ENCODE measurements at places on chromosomes 2 and 18.

DNA sequence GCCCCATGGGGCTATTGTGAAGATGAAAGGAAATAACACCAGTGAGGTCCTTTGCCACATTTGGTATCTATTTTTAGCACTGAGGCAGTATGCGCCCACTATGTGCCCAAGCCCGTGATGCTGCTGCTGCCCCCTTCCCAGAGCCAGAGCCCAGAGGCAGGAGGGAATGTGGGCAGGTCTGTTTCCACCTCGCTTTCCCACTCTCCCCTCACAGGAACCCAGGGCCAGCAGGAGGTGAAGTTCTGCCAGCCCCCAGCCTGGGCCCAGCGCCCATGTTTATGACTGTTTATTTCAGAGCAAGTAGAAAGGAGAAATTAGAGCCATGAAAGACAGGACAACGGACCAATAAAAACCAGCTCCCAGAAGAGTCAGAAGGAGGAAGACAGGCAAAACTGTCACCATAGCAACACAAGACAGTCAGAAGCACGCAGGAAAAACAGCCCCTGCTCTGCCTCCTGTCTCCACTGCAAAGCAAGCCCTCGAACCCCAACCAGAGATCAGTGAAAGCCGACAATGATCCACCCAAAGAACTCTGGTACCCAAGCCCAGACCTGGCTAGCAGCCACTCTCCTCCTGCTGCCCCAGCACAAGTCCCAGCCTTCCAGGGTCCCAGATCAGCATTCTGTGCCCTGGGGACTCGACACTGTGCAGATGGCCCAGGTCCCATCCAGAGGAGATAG is 1.4 kb downstream of the CYRIA start:
- no peak for DNase-seq

DNA sequence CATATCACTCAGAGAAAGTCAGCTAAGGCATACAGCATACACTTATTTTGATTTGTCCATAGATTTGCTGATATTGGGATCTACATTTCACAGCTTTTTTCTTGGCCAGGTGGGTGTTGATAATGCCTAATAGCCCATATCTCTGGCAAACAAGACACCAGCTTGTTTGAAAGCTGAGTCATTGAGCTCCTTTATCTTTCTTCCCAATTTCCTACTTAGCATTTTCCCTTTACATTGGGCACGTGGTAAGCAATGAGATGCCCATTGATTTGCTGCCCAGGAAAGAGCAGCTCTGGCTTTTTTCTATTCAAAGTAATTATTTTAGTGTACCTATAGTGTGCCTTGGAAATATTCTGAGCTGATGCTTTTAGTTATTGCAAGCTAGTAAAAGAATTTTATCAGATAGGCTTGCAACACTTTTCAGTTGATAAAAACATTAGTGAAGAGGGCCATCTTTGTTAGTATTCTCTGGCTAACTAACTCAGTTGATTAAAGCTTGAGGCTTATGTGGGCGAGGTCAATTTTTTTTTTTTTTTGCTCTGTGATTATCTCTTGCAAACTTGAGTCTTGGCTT is 79.6 kb downstream of the OSBPL6 start:
- DNase-seq, result no peak

GRCh38 chr2:83993873-83994632 is 465.0 kb downstream of the SUCLG1 start:
- DNase-seq, result no peak

DNA sequence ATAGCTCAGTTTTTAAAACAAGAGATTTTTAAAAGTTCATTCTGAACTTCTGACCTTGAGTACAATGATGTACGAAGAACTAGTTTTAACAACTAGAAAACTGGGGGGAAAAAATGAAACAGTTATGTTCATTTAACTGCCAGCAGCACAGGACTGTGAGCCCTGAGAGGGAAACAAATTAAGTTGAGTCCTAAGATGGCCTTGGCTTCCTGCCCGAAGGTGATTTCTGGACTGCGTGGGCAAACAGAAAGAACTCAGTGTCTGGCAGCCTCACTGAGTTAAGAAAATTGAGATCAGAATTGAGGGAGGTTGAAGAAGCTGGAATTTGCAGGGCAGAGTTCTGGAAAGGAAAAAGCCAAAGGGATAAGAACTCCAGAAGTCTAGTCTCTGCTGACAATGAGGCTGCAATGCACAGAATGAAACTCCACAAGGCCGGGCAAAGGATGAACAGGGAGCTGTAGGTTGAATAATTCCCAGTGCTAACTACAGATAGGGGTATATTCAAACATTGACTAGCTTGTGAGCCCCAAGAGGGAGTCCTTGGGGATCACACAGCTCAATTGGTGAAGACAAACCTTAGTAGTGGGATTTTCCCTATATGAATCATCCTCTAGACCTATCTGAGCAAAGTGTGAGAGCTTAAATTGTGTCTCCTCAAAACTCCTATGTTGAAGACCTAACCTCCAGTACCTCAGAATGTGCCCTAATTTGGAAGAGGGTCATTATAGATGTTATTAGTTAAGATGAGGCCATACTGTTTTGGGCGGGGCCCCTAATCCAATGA is 13.1 kb upstream of the CRACDL start:
- no peak for DNase-seq

DNA sequence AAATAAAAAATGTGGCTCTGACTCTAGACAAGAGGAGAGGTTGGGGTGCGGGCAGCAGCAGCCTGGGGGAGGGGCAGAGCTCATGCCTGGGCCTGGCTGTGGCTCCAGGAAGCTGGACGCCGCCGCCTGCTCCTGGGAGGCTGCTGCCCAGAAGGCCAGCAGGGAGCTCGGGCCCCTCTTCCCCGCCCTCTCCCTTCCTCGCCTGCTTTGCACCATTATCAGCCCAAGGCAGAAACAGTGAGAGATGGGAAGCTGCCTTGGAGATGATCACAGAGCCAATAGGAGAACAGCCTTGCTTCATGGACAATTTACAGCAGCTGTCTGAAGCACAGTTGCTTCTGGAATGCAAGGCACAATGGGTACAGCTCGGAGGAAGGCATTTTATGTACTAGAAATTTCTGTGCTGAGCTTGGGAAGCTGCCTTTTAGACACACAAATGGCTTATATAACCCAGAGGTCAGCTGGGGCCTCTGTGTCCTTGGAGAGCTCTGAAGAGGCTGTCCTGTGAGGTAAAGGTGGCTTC is 55.3 kb upstream of the AFF3 start:
- peak; percentile 88 for DNase-seq

DNA sequence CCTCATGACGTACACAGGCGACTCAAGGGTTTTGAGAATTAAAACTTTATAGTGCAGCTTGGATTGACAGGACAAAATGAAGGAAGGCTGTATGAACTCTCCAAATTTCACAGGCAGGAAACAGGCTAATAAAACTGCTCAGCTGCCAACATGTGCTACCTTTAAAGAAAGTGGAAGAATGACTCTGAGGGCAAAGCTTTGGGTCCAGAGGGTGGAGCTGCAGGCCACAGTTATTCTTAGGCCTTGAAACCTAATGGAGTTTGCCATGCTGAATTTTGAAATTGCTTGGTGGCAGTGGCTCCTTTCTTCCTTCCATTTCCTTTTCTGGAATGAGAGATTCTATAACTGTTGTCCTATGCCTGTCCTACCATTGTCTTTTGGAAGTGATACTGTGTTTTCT is 34.8 kb downstream of the HAT1 start:
- no peak for DNase-seq

DNA sequence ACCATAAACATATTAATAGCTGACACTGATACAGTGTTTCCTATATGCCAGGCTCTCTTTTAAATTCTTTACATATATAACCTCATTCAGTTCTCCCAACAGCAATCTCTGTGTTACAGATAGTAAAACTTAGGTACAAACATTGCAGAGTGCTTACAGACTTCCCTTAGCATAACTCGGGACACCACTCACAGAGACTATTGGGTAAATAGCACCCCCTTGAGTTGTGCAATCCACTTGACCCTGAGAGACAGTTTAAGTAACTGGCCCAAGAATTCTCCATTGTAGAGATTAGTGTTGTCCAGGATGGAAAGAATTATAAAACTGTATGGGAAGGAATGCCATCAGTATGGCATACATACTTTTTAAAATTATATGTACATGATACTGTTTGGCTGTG is 110.1 kb downstream of the POLE4 start:
- DNase-seq, result no peak

DNA sequence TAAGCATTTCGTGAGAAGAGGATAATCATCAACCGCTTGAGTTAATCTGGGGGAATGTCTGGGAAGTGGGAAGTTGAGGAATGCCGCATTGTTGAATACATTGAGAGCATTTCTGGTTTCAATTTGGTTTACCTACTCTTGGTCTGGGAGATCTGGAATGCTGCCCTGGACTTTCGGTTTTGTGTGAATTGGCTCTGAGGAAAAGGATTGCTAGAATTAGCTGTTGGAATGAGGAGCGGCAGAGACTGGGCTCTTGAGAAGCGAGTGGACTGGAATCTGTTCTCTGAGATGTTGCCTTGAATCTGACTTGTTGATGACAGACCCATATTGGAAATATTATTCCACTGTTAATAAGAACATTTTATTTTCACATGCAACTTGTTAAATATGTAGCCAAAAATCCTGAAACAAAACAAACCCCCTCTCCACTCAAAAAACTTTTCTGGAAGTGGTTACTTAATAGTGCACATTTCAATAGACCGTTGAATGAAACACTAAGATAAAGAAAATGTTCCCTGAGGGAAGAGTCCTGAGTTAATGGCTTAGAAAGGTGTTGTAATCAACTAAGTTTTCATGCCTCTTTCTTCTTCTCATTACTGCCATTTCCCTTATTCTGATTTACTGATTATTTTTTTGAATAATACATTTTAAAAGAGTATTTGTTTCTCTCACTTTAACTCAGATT is 50.8 kb downstream of the PTPRM start:
- peak; percentile 77 for DNase-seq

GRCh38 chr2:205574001-205574400 is 108.3 kb upstream of the NRP2 start:
- DNase-seq, result no peak

DNA sequence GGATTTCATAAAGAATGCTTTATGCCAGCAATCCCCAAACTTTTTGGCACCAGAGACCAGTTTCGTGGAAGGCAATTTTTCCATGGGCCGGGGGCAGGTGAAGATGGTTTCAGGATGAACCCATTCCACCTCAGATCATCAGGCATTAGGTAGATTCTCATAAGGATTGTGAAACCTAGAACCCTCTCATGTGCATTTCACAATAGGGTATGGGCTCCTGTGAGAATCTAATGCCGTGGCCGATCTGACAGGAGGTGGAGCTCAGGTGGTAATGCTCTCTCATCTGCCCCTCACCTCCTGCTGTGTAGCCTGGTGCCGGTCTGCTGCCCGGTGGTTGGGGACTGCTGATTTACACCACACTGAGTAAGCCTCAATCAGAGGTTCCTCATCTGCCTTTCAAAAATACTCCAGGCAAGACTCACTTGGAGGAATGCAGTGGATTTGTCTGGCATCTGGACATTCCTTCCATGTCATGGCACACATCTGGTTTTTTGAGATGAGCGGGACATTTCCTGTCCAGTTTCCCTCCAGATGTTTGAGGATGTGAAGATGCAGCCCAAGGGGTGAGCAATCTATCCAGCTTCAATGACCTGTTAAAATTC is 185.8 kb downstream of the VAPA start:
- DNase-seq, result no peak

DNA sequence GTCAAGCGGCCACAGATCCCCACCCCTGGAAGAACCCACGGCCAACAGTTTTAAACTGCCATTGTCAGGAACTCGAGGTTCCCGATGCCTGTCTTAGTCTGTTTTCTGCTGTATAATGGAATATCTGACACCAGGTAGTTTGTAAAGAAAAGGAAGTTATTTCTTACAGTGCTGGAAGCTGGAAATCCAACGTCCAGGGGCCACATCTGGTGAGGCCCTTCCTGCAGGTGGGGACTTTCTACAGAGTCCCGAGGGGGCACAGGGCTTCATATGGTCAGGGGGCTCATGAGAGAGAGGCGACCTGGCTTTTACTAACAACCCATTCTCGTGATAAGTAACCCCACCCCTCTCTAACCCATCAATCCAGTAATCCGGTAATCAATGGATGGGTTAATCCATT is 501.6 kb upstream of the MYT1L start:
- DNase-seq, result no peak

GRCh38 chr18:13403786-13404549 is 185.4 kb downstream of the LDLRAD4 start:
- DNase-seq, result no peak

DNA sequence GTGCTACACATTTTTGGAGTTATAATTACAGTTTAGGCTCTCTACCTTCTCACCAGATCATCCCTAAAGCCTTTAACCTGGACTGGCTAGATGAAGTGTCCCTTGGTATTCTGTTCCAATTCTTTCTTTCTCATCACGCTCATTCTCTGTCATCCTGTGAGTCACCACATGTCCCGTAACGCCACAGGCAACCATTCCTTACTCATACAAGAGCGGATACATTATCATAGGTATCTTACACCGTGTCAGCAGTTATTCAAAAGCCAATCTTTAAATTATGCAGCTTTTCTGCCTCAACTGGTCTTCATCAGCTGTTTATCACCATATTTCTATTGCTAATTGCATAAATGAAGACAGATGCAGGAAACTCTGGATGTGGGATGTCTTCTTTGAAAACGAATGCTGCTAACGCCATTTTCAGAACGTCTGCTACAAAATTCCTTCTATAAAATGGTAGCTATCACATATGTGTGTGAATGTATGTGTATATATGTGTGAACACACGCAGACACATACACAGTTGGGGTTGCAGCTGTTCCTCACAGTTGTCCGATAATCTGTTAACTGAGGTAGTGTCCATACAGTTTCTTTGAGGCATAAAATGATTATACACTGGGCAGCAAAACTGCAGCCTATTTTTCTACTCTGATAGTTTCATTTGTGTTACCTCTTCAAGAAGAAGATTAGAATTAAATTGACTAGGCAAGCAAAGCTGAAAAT is 47.9 kb downstream of the EML6 start:
- no peak for DNase-seq

- peak; percentile 28 for DNase-seq
These were observed 69.2 kb downstream of the TRIP12 start for GRCh38 chr2:229852565-229852964.

DNA sequence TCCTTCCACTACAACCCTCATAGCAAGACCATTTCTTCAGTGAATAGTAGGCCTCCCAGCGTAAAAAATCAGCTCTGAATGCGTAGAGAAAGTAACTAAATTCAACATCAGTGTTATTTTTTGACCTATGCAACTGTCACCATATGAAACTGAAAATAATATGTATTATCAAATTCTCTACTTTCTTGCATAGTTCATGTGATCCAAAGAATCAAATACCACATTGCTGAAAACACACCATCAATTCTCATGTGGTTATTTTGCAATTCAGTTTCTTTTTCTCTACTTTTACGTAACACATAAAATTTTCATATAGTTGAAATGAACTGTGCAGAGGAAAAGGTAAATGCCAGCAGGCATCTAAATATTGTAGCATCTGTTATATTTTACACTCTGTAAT is 208.5 kb upstream of the SPOPL start:
- no peak for DNase-seq

DNA sequence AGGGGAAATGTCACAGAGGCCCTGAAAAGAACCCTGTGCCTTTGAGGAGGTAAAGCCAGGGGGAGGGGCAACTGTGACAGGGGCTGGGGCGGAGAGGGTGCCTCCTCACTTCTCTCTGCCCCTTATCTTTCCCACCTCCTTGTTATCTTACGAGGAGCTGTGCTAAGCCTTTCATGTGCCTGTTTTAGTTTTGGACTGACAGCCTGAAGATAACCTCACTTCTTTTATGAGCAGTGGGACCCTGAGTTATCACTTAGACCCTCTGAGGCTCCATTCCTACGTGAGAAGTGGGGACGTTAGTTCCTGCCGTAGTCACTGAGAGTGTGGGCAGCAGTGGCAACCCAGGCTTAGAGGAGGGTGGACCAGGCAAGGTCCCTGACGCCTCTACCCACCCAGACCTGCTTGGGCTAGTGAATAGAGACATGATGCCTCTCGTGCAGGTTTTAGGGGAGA is 39.5 kb upstream of the LBH start:
- no peak for DNase-seq

- DNase-seq, result no peak
These were observed 107.5 kb upstream of the SERPINE2 start for GRCh38 chr2:224146356-224147160.
